ENCODE measurements at places on chromosomes 7 and 10.

GRCh38 chr7:100711369-100711768 lies 5.4 kb downstream of the POP7 start:
- DNase-seq: no peak

DNA sequence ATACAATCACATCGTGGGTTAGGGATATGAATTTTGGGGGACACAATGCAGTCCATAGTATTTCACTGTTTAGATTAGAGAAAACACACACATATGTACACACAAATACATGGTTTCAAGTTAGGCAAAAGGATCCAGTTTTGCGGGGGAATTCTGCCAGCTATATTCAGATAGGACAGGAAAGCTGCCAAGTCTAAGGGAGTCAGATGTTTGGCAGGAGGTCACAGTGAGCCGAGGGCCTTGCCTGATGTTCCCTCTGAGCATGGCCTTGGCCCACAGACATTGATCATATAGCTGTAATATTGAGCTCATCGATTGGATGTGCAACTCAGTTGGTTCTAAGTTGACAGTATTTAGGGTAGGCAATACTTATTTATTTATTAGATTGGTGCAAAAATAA lies 122.8 kb downstream of the ADRA2A start:
- DNase-seq: no peak

DNA sequence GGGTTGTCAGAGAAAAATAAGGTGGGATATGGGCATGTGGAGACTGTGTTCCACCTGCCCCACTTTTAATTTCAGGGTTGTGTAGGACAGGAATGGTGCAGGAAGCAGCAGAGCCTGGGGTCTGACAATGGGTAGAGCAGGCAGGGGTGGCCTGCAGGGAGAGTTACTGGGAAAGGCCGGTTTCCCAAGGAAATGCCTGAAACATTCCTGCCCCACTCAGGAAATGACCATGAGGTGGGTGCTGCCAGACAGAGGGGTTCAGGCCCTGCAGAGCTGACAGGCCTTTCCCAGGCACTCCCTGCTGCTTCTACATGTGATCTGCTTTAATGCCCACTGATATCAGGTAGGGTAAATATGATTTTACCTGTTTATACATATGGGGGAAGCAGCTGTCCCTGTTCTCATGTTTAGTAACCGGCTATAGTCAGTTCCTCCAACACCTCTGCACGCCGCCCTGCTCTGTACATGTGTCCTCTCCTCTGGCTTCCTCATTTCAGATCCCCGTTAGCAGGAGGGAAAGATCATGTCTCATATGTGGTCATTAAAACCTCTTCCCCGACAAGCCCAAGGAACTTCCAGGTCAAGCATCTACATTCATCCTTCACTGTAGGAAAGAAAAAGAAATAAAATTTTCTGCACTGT lies 118.6 kb upstream of the PRSS58 start:
- no peak for DNase-seq

- no peak for DNase-seq
Measured at GRCh38 chr7:44264221-44264931, 61.0 kb downstream of the CAMK2B start.

- no peak for DNase-seq
Measured at GRCh38 chr7:49776994-49777393, 3.6 kb downstream of the VWC2 start.

GRCh38 chr7:5679048-5679812 lies 102.2 kb downstream of the RNF216 start:
- peak; percentile 48 for DNase-seq

DNA sequence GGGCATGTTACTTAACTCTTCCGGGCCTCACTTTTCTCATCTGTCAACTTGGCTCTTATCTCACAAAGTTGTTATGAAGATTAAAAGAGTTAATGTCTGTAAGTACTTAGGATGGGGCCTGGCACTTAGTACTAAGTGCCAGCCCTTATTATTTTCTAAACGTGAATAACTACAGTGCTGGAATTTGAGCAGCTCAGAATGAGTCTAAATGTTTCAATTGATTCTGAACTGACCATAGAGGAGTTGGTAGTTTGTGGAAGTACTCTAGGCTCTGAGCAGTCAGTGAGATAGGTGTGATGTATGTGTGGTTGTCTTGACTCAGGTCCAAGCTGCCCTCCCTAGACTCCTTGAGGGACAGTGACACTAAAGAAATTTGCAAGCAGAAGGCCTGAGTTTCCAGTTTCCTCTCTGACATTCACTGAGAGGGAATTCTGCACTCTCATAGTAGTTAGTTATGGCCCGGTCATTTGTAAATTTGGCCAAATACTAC lies 18.5 kb upstream of the JAZF1 start:
- no peak for DNase-seq

GRCh38 chr10:79045566-79046175 lies 23.1 kb upstream of the ZMIZ1 start:
- DNase-seq: peak; percentile 47
